T-helper 2 cell (primary cell): ENCODE measurements at places on chromosomes 4 and X.
A peak's percentile ranks its signal among the peaks of the same experiment; 100 is the strongest.

DNA sequence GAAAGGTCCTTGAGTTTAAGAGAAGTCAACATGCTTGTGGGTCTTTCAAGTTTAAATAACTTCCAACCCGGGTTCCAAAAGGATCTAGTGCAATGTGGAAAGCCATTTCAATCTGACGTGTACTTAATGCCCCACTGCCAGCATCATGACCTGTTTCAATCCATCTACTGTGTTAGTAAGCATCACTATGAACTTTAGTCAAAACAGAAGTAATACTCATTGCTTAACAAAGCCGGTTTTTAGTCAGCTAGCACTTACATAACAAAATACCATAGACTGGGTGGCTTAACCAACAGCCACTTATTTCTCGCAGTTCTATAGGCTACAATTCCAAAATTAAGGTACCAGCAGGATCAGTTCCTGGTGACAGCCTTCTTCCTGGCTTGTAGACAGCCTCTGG is 677.5 kb downstream of the DMD start:
- peak; percentile 4 for DNase-seq

DNA sequence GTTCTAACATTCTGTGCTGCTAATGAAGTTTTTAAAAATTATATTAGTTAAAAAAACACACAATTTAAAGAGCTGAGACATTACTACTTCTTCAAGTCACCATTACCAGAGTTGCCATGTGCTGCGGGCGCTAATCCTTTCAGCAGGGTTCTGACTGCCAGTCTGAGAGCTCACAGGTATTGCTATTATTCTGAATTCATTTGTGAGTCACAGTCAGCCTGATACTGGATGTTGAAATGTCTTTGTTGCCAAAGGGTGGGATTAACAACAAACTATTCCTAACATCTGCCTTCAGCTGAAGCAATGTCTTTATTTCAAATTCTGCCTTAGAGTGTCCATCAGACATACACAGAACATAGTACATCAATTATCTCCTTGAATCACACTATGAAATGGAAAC is 197.1 kb upstream of the FGF13 start:
- DNase-seq = no peak

DNA sequence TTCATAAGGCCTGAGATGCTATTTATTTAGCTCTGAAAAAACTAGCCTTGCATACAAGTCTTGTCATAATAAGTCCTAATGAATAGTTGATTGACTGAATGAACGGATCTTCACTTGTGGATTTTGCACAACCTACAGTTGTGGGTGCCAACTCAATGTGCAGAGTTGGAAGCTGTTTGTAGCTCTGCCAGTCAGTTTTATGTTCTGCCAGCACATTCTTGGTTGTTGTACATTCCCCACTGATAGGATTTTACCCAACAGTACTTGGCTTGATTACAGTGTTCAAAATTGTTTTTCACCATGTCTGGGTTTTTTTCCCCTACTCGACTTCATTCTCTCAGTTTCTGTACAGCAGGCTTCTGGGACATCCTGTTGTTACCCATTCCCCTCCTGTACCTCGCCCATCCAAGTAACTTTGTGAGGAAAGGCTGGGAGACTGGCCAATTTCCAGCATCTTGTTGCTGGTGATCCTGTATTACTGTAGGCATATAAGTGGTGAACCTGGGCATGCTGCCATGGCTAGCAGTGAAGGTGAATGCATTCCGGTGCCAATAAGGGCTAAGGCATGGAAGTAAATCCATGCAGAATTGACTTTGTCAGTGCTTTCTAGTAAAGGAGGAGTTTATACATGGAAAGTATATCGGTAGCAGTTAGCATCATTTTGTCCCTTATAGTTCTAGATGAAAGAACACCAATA is 22.8 kb downstream of the IL1RAPL1 start:
- no peak for DNase-seq

DNA sequence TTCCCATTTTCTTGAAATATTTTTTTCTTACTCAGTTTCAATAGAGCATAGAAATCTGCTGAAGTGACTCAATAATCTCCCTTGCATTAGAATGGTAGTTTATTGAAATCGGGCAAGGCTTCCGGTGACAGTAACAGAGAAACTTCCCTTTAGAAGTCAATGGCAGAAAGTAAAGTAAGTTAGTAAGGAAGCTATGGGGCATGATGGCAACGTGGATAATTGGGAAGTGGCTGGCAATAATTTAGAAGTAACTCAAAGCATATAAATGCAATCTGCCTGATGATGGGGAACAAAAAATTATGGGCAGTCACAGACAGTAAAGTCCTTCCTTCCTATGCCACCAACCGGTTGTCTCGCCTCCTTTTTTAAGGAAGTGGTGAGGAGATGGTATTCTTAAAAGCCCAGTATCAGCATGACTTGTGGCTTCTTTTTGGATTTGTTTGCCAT is 7.6 kb downstream of the CYBB start:
- no peak for DNase-seq

DNA sequence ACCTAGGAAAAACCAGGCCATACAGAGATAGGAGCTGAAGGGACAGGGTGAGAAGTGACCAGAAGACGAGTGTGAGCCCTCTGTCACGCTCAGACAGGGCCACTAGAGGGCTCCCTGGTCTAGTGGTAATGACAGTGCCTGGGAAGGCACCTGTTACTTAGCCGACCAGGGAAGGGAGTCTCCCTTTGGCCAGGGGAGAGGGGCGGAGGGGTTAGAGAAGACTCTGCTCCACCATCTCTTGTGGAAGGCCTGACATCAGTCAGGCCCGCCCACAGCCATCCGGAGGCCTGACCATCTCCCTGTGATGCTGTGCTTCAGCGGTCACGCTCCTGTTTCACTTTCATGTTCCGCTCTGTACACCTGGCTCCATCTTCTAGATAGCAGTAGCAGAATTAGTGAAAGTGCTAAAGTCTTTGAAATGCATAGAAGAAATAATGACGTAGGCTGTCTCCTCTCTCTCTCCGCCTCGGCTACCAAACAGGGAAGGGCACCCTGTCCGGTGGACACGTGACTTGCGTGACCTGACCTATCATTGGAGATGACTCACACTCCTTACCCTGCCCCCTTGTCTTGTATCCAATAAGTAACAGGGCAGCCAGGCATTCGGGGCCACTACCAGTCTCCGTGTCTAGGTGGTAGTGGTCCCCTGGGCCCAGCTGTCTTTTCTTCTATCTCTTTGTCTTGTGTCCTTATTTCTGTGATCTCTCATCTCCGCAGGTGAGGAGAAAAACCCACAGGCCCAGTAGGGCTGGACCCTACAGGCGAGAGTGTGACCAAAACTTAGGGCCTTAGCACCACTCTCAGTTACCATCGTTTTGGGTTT is 26.7 kb downstream of the HTT-AS start:
- DNase-seq = peak; percentile 81
